ENCODE measurements at places on chromosomes 7 and 10. TPM values are rescaled to one million over a fixed set of nuclear protein-coding genes. Genes with fewer than 3 reads are reported as not detected.

- peaks cover 34% of the 10 kb centered on the region for H3K4me1 ChIP-seq
- H3K36me3 ChIP-seq: peaks cover 40% of the 10 kb centered on the region
- H3K27ac ChIP-seq: peak overlapping the region; percentile 54
- H3K4me3 ChIP-seq: peak overlapping the region; percentile 1
Observed at GRCh38 chr10:17238445-17239291, 10.6 kb downstream of the VIM start.

GRCh38 chr10:66098595-66099480, 827.0 kb upstream of the LRRTM3 start:
- no peak overlapping the region for H3K4me3 ChIP-seq
- no peaks in the 10 kb centered on the region for H3K27me3 ChIP-seq
- H3K36me3 ChIP-seq: no peaks in the 10 kb centered on the region
- no peak overlapping the region for H3K27ac ChIP-seq
- H3K4me1 ChIP-seq: no peaks in the 10 kb centered on the region
- no peak for DNase-seq

DNA sequence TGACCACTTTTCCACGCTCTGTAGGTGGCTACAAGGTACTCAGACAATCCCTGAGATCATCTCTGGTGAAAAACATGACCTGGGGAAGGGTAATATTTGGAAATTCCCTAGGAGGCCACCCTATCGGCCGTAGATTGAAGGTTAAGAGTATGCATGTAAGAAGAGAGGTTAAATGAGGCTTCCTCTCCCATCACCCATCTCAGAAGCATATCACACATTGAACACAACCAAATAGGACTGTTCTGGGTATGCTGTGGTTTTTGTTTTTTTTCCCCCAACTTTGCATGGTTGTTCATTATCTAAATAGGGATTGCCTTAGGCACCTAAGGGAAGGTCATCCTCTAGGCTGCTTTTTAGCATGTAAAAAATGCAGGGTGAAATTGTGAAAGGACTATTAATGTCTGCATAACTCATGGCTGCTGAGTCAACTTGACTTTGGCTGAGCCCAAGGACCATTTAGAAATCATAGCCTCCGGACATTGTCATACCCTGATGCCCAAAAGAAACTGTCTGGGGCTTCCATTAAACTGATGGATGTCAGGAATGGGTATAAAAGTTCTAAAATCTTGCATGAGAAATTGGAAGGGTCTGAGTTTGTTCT, 24.7 kb upstream of the ST8SIA6 start:
- no peak for DNase-seq
- H3K27me3 ChIP-seq: no peaks in the 10 kb centered on the region
- no peak overlapping the region for H3K4me3 ChIP-seq
- no peaks in the 10 kb centered on the region for H3K36me3 ChIP-seq
- H3K27ac ChIP-seq: no peak overlapping the region

GRCh38 chr7:129664029-129665012, 52.8 kb downstream of the NRF1 start:
- H3K4me3 ChIP-seq: no peak overlapping the region
- no peaks in the 10 kb centered on the region for H3K27me3 ChIP-seq
- H3K4me1 ChIP-seq: no peaks in the 10 kb centered on the region
- H3K27ac ChIP-seq: no peak overlapping the region
- peaks cover 14% of the 10 kb centered on the region for H3K36me3 ChIP-seq
- no peak for DNase-seq

DNA sequence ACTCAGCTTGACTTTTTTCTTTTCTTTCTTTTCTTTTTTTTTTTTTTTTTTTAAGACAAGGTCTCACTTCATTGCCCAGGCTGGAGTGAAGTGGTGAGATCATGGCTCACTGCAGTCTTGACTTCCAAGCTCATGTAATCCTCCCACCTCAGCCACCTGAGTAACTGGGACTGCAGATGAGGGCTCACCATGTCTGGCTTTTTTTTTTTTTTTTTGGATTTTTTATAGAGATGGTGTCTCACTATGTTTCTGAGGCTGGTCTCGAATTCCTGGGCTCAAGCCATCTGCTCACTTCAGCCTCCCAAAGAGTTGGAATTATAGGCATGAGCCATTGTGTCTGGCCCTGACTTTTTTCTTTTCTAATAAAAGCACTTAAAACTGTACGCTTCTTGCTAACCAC, 358.2 kb upstream of the IGFBP3 start:
- H3K4me3 ChIP-seq: no peak overlapping the region
- no peaks in the 10 kb centered on the region for H3K4me1 ChIP-seq
- DNase-seq: no peak
- H3K27me3 ChIP-seq: no peaks in the 10 kb centered on the region
- H3K27ac ChIP-seq: no peak overlapping the region

The AKR1C4 gene
- total RNA-seq: not detected

The MACROH2A2 gene
- total RNA-seq: 8.2 TPM

The TAF3 gene
- total RNA-seq: 8.5 TPM

The THSD7A gene
- total RNA-seq: 10.1 TPM

The TAS2R41 gene
- not detected for total RNA-seq

The AQP1 gene
- total RNA-seq: 2,113 TPM

The FGF8 gene
- total RNA-seq: not detected

All from ascending aorta (tissue), 2 donors.